WTC11 (cell line): ENCODE measurements at places on chromosomes 13 and 19.
A peak's percentile ranks its signal among the peaks of the same experiment; 100 is the strongest.

DNA sequence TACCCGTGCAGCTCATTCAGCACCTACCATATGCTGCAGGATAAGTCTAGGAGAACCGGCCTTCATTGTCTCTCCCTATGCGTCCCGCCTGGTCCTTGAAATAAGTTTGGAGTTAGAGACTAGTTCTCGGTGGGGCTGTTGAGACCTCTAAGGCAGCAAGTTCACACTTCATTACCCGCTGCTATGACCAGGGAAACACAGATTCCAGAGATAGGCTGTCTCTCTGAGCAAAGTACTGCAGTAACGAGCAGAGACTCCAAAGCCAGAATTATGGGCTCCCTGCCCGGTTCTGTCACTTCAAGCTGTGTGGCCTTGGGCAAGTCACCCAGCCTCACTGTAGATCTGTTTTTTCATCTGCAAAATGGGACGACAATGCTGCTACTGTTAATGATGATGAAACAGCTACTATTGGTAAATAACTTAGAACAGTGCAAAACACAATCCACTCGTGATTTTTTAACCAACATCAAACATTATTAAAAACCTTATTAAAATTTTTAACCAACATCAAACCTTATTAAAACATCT, 184.1 kb downstream of the USP12 start:
- H3K27ac ChIP-seq: peak overlapping the region; percentile 61
- H3K4me3 ChIP-seq: no peak overlapping the region
- no peak for DNase-seq
- H3K27me3 ChIP-seq: no peaks in the 10 kb centered on the region; the same call in 1 of the 2 replicates
- no peaks in the 10 kb centered on the region for H3K36me3 ChIP-seq
- H3K4me1 ChIP-seq: peaks cover 12% of the 10 kb centered on the region

- peaks cover 47% of the 10 kb centered on the region for H3K36me3 ChIP-seq
- H3K4me3 ChIP-seq: no peak overlapping the region
- H3K27ac ChIP-seq: no peak overlapping the region
- no peaks in the 10 kb centered on the region for H3K4me1 ChIP-seq
- DNase-seq: no peak
These were observed 10.9 kb upstream of the SLC25A42 start for GRCh38 chr19:19052921-19053320.

DNA sequence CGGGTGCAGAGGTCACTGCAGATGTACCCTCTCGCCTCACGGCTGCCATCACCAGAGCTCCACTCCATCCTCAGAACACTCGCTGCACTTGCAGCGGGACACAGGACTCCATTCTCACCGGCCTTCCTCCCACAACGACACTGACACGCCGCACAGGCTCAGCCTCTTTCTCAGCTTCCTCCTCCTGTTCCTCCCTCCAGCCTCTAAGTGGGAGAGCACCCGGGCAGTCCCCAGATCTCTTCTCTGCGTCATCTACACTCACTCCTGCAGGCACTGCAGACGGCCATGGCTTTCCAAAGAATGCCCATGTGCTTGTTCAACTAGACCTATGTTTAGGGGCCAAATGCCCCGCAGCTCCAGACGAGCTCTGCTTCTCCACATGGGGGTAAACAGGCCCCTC, 14.3 kb upstream of the FKRP start:
- peak overlapping the region; percentile 74 for H3K27ac ChIP-seq
- peaks cover 63% of the 10 kb centered on the region for H3K36me3 ChIP-seq
- no peak for DNase-seq
- H3K27me3 ChIP-seq: no peaks in the 10 kb centered on the region
- H3K4me1 ChIP-seq: peaks cover 6% of the 10 kb centered on the region

GRCh38 chr13:94914895-94915294, 202.6 kb upstream of the SOX21 start:
- no peaks in the 10 kb centered on the region for H3K27me3 ChIP-seq
- no peak for DNase-seq

DNA sequence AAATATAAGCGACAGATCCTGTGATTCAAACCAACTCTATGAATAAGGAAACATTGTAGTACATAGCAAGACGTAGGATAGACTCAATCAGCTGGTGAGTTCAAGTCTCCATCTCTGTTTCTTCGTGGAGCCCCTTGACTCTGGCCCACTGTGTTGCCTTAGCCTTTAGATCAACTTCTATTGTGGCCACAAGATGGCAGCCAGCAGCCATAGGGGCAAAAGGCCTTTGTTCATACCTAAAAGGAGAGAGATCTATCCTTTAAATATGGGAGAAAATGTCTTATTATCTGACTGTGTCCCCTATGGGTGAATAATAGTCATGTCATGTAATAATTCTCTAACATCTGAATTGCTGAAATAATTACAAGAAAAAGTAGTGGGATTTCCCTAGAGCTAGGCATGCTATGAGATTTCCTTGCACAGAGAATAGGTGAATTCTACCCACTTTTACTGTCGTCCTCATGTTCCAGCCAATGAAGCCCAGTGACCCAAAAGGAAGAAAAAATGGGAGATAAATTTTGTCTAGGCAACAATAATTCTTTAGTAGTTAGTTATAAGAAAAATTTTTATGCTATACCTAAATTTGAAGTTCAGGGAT, 129.4 kb downstream of the PCDH20 start:
- peak; percentile 54 for DNase-seq
- H3K27me3 ChIP-seq: no peaks in the 10 kb centered on the region
- H3K36me3 ChIP-seq: no peaks in the 10 kb centered on the region; the same call in 1 of the 2 replicates
- H3K4me3 ChIP-seq: no peak overlapping the region
- H3K4me1 ChIP-seq: peaks cover 19% of the 10 kb centered on the region

GRCh38 chr13:105273665-105274222, 1261.7 kb downstream of the EFNB2 start:
- peaks cover 10% of the 10 kb centered on the region for H3K4me1 ChIP-seq
- DNase-seq: no peak
- no peak overlapping the region for H3K4me3 ChIP-seq
- no peak overlapping the region for H3K27ac ChIP-seq

DNA sequence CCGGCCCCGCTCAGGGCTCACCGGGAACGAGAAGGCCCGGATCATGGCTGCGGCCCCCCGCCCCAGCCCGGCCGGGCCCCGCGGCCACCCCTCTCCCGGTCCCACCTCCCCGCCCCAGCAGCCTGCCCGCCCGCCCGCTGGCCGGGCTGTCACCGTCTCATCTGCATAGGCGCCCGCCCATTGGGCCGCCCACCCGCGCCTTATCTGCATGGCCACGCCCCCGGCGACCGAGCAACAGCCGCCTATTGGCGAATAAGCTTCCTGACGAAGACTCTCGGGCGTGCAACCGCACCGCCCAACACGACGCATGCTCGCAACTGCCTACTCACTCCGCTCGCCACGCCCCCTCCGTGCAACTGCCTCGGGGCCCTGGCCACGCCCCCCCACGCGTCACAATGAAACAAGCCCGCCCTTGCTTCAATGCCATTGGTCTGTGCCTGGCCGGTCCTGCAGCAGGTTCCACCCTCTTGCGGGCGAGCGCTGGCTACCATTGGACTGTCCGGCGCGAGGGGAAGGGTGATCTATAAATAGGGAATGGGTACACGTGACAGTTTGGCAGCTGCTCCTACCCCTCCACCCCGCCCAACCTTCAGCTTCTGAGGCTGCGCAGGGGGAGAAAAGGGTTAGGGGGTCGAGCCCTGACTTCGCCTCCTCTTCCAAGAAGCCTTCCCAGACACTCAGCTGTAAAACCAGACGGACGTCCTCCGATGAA, at the start of gene DACT3:
Gene DACT3 (minus strand): TSS at position 163 of the 712 bp plus-strand sequence. CDS start 118 bp downstream, at position 45.
- peaks cover 51% of the 10 kb centered on the region for H3K27me3 ChIP-seq
- H3K4me1 ChIP-seq: peaks cover 19% of the 10 kb centered on the region
- H3K27ac ChIP-seq: peak within 1 kb of the TSS; percentile 85
- H3K4me3 ChIP-seq: peak within 1 kb of the TSS; percentile 76
- DNase-seq: peak; percentile 100

GRCh38 chr13:99150575-99151361, 49.9 kb upstream of the UBAC2 start:
- no peak overlapping the region for H3K27ac ChIP-seq
- no peaks in the 10 kb centered on the region for H3K36me3 ChIP-seq
- H3K4me3 ChIP-seq: no peak overlapping the region
- H3K27me3 ChIP-seq: no peaks in the 10 kb centered on the region
- H3K4me1 ChIP-seq: no peaks in the 10 kb centered on the region

DNA sequence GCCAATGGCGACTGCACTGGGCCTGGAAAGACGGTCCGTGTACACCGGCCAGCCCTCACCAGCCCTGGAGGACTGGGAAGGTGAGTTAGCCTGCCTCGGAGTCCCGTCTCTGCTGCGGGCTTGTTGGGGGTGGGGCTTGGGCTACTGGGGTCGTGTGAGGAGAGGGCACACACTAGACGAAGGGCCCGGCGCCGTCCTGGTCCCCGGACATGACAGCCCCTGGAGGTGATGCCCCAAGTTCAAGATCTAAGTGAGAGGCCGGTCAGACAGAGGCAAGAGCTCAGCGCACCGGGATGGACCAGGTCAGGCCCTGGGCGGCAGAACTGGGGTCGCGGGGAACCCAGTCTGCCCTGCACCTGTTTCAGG, 1.6 kb downstream of the CILP2 start:
- peaks cover 6% of the 10 kb centered on the region for H3K4me1 ChIP-seq
- H3K27me3 ChIP-seq: peaks cover 36% of the 10 kb centered on the region
- no peak overlapping the region for H3K27ac ChIP-seq
- H3K36me3 ChIP-seq: no peaks in the 10 kb centered on the region
- no peak overlapping the region for H3K4me3 ChIP-seq

GRCh38 chr13:93859716-93860115, 619.8 kb downstream of the DCT start:
- H3K36me3 ChIP-seq: no peaks in the 10 kb centered on the region
- no peak overlapping the region for H3K27ac ChIP-seq
- peaks cover 13% of the 10 kb centered on the region for H3K4me1 ChIP-seq
- DNase-seq: no peak
- no peaks in the 10 kb centered on the region for H3K27me3 ChIP-seq

- peaks cover 20% of the 10 kb centered on the region for H3K4me1 ChIP-seq
- no peak for DNase-seq
- no peaks in the 10 kb centered on the region for H3K27me3 ChIP-seq
- H3K4me3 ChIP-seq: peak overlapping the region; percentile 95
These were observed 1.2 kb downstream of the ZNF8 start for GRCh38 chr19:58279925-58280316.

- no peak for DNase-seq
- H3K4me1 ChIP-seq: peaks cover 16% of the 10 kb centered on the region
These were observed 1.1 kb downstream of the TNFAIP8L1 start for GRCh38 chr19:4640247-4641000.
